Dermis microvascular lymphatic vessel endothelial cell (primary cell): ENCODE measurements at places on chromosomes 3 and 15.

DNA sequence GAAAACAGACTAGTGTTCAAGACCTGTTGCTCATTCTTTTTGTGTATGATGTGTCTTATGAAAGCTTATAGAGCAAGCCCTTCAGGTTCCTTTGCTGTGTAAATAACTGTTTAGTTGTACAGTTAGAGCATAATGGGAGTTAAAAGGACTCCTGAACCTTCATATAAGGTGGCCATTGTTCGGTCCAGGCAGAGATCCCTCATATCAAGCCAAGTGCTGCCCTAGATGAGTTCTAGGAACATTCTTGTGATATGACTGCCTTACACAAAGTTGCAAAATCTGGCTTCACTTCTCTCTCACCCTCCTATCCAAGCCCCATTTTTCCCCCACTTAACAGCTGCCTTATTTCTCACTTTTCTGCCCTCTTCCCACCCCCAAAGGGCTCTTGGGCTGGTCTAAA lies 26.9 kb downstream of the GYG1 start:
- no peak for DNase-seq

DNA sequence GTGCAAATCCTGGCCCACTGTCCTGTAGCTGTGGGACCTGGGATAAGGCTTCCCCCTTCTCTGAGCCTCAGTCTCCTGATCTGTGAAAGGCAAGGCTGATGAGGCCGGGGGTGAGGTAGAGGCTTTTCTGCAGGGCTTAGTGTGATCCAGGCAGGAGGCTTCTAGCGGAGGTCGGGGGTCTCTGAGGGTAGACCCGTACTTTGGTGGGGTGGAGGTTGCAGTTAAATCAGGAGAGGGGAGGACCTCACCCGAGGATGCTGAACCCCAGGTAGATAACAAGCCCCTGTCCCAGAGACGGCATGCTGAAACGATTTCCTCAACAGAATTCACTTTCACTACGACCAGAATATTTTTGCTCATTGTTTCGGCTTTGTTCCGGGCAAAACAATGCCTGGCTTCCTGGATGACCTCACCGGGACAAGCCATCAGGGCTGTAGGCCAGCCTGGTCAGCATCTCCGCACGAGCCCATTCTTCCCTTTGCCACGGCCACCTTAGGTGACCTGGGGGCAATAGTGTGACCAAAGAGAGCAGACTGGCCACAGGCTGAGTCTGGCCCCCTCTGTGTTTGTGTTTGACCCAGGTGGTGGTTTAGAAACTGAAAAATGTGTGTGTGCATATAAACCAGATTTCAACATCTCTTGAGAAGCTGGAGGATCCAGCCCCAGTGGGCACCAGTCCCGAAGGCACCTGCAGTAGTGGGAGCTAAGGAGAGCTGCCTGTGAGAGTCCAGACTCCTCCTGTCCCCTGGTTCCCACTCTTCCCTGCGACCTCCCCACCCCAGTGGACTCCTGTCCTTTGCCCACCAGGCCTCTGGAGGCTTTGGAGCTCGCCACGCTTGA lies 33.0 kb downstream of the SLC6A6 start:
- peak; percentile 68 for DNase-seq

GRCh38 chr3:64684715-64685261 lies 3.0 kb downstream of the ADAMTS9 start:
- DNase-seq, result no peak

DNA sequence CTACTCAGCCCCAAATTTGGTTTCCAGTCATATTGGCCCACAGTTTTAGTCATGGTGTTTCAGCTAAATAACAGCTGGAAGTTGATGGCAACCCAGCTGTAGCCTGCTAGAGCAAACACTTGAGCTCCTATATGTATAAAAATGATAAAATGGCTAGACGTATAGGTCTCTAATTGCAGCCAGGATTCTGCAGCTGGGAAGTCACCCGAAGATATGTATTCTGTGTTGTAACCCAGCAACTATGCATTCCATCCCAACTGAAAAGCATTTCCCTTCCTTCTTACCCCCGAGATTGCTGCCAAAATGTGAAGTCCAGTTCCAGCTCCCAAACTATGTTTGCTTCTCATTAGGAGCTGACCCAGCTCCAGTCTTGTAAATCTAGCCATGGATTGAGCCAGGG lies 408.4 kb downstream of the AGBL1 start:
- no peak for DNase-seq

- DNase-seq, result peak; percentile 32
These were observed 12.0 kb downstream of the CSRNP1 start for GRCh38 chr3:39141171-39141995.

- DNase-seq, result no peak
These were observed 7.9 kb downstream of the RPL32 start for GRCh38 chr3:12833222-12834161.

- DNase-seq, result no peak
These were observed 3.5 kb downstream of the CCDC51 start for GRCh38 chr3:48436477-48436787.

DNA sequence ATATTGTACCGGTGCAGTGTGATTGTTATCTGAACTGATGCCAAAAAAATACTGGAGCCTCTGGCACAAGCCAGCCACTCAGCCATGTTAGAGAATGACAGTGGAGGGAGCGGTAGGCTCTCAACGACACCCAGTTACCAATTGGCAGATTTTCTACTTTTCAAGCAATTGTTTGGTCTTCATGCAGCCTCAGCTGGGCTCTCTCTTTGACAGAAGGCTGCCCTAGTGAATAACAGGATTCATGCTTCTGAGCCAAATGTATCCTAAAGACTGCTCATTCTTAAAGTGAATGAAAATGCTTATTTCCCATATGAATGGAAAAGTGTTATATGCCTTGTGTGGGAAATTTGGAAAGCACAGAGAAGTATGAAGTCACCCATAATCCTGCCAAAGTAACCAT lies 261.2 kb upstream of the TRIM42 start:
- no peak for DNase-seq

- DNase-seq, result no peak
These were observed 34.8 kb downstream of the SRGAP3 start for GRCh38 chr3:9214599-9214998.

DNA sequence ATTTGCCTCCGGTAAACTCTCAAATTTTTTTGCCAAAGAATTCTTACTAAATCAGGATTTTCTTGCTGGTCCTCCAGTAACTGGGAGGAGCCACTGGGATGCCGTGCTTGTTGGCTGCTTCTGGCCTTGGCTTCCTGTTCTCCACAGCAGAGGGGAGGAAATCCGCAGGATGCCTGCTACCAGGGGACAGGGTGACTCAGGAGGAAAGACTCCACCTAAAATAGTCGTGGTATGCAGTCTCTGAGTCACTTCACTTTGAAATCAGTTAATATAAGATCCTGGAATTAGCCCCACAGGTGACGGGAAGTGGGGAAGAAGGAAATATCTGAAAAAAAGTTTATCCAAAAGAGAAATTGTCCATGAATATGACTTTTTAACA lies 6.5 kb upstream of the TM4SF18 start:
- DNase-seq, result peak; percentile 99

DNA sequence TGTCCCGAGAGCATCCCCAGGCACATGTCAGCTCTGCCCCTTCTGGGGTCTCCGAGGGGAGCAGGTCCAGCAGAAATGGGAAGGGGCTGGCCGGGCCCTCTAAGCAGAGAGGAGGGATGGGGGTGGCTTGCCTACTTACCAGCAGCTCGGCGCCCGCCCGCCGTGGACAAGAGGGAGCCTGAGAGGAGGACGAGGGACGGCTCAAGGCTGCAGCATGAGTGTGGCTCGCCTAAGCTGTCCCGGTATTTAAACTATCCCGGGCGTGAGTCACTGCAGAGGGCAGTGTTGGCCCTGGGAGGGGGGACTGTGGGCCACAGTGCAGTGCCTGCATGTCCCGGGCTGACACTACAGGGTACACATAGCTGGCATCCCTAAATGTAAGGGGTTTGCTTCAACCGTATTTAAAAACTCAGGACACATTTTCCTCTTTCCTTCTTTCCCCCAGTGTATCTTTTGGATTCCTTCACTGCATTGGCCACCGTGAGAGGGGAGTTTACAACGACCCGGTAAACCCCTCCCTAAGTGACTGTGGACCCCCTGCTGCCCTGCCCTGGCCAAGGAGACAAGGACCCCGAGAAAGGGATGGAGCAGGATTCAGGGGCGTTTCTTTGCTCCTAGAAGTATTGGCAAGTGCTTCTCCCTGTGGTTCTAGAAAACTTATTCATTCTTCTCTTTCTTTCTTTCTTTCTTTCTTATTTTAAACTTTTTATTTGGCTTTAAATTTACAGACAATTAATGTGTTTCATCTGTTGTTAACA lies at the start of gene LRRC15:
Gene LRRC15 (minus strand): TSS at position 222 of the 758 bp plus-strand sequence. CDS start 8,700 bp downstream, outside the sequence.
- no peak for DNase-seq

DNA sequence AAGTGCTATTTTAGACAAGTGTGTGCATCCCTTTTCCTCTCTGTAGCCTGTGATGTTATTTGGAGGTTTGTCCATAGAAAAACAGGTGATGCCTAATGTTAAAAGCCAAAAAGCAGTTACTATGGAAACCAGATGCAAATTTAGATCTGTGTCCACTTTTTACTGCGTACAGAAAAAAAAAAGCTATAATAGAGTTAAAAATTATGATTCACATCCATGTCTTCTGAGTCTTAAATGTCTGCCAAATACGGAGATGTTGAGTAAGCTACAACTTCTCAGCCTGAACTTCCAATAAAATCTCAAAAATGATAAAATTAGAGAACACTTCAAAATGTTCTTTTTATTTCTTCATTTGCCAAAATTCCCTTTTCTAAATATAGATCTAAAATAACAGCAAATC lies 74.2 kb upstream of the GAP43 start:
- no peak for DNase-seq

DNA sequence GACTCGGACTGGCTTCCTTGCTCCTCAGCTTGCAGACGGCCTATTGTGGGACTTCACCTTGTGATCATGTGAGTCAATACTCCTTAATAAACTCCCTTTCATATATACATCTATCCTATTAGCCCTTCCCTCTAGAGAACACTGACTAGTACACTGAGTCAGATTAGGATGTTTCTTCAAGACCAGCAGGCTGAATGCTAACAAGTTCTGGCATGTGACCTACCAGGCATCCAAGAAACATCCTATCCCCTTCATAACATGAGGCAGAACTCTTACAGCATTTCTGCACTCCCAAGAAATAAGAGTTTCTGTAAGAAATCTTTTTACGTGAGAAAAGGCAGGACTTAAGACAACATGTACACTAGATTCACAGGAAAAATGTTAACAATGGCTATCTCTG lies 9.3 kb downstream of the CFAP92 start:
- DNase-seq, result no peak

GRCh38 chr15:83206526-83207008 lies 1.1 kb downstream of the HDGFL3 start:
- DNase-seq, result peak; percentile 6

DNA sequence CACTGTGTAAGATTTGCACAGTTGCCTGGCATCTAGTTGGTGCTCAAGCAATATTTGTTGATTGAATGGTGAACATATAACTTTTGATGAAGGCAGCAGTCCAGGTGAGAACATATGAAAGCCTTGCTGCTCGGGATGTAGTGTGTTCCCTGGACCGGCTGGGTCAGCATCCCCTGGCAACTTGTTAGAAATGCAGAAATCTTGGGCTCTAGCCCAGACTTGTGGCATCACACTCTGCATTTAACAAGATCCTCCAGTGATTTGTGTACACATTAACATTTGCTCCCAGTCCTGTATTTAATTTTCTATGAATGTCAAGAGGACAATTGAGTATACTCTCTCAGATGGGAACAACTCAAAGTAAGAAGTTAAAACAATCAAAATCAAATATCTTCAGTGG lies 69.0 kb upstream of the SAMMSON start:
- DNase-seq, result no peak

DNA sequence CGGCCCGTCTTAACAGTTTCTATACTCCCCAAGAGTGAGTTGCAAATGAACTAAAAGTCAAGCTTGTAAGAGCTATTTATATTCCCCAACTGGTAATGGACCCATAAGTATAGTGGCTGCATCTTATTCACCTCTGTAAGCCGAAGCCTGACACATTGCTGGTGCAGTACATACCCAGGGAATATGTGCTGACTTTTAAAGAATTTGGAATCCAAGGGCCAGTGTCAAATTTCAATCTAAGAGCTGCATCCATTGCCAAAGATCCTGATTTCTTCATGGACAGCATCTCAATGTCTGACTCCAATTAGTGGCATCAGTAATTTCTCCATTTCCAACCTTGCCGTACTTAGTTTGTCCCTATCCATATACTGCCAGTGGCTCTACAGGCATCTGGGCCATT lies 42.0 kb downstream of the FRMD4B start:
- no peak for DNase-seq

GRCh38 chr15:60683156-60683555 lies 204.2 kb upstream of the ICE2 start:
- DNase-seq, result no peak

DNA sequence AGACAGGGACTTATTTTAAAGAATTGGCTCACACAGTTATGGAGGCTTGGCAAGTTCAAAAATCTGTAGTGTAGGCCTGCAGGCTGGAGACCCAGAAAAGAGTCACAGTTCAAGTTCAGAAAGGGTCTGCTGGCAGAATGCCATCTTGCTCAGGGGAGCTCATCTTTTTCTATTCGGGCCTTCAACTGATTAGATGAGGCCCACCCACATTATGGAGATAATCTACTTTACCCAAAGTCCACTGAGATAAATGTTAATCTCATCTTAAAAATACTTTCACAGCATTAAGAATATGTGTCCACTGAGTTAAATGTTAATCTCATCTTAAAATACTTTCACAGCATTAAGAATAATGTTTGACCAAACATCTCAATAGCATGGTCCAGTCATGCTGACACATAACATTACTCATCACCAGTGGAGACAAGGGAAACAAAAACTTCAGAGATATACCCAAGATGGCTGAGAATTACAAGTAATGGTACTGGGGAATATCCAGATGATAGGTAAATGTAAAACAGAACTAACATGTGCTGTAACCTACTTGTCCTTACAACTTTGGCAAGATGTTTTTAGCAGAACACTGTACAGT lies 74.3 kb upstream of the STAC start:
- DNase-seq, result no peak

DNA sequence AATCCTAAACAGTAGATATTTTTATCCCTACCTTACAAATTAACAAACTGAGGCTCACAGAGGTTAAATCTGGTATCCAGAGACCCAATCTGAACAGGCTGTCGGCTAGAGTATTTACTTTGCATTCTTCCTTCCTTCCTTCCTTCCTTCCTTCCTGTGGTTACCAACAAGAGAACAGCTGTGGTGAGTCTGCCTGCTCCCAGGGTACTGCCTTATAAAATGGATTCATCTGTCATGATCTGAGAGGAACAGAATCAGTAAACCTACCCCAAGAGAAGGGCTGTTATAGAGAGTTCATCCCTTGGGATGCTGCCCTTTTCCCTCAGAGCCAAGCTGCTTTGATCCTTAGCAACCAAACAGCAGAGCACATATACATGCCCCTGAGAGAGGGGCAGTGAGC lies 3.6 kb downstream of the GADL1 start:
- DNase-seq, result no peak

GRCh38 chr3:65827076-65827475 lies 211.6 kb downstream of the MAGI1 start:
- DNase-seq, result no peak

GRCh38 chr15:62824111-62825015 lies 218.2 kb upstream of the TPM1 start:
- DNase-seq, result no peak

- no peak for DNase-seq
These were observed 173.3 kb downstream of the RBMS3 start for GRCh38 chr3:29454161-29454611.
